ENCODE measurements at places on chromosomes 3 and 15.
A peak's percentile ranks its signal among the peaks of the same experiment; 100 is the strongest.

- DNase-seq, result no peak
Observed at GRCh38 chr3:69205385-69205784, 83.0 kb upstream of the LMOD3 start.

GRCh38 chr3:173711619-173712018, 314.1 kb downstream of the NLGN1 start:
- no peak for DNase-seq

DNA sequence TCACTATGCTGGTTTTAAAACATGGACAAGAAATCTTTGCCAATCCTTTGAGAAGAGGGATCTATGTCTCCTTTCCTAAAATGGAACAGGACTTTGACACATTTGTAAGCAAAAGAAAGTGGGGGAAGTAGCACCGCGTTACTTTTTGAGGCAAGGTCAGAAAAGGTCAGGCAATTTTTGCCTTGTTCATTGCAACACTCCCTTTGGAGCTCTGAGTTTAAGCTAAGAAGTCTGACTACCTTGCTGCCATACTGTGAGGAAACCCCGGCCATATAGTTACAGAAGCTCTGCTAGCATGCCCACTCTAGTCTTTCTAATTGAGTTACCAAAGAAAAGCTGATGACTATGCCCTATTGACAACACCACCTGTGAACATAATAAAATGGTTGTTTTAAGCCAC, 1.4 kb downstream of the FAM227B start:
- no peak for DNase-seq

GRCh38 chr15:43132830-43133429, 456 bp upstream of the TMEM62 start:
- no peak for DNase-seq

- no peak for DNase-seq
Observed at GRCh38 chr3:128481438-128481942, 11.5 kb downstream of the GATA2 start.

- DNase-seq, result no peak
Observed at GRCh38 chr3:196016485-196016884, 65.4 kb downstream of the TFRC start.

DNA sequence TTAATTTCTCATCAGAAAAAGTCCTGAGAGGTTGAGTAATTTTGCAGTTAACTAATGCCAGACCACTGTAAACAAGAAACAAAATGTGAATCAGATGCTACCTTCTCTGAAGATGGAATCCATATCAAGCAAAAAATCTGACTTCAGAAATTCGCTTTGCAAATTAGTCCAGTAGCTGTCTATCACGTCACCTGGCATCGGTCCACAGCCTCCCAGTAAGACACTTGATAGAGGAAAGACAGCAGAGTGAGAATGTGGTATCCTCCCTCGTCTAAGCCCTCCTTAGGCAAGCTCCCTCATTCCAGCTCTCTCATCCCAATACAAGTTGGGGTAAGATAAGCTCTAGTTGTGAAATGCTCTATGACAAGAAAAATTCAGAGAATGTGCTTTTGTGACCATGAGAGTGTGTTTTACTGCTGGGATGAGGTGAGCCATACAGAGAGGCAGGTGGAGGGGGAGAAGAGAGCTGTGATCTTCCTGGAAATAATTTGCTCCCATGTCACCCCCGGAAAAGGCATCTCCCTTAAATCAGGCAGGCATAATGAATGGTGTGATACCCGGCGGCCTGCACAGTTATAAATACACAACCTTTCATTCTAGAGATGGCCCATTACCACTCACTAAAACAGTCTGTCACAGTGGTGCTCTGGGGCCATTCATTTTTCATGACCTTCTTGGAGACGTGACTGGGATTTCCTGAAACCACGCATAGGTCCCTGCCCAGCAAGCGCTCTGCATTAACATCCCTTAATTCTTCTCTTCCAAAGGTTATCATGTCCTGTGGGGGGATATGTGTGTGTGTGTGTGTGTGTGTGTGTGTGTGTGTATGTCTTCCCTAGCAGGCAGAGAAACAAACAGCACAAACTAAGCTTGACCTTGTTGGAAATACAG, 602.0 kb upstream of the KCNMB2 start:
- DNase-seq, result no peak

- peak; percentile 3 for DNase-seq
Observed at GRCh38 chr15:77988347-77989295, 88.9 kb downstream of the TBC1D2B start.

- DNase-seq, result no peak
Observed at GRCh38 chr3:11613319-11613718, 30.4 kb downstream of the VGLL4 start.

DNA sequence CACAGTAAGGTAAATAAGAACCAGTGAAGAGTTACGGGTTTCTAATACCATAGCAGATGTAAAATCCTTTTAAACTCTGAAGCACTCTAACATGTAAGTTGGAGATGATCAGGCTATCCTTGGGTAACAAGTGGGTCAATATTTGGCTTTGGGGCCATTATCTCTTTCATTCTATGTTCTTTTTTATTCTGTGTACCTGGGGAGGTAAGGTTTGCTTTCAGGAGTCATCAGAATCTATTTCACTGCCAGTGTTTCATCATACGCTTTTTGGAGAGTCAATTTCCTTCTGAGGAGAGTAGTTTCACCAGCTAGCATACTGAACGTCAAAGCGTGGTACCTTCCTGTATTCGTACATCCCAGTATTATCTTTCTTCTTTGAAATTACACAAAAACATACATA, 166.5 kb downstream of the GMNC start:
- no peak for DNase-seq

- DNase-seq, result no peak
Observed at GRCh38 chr15:43465100-43465499, 27.9 kb downstream of the TP53BP1 start.

DNA sequence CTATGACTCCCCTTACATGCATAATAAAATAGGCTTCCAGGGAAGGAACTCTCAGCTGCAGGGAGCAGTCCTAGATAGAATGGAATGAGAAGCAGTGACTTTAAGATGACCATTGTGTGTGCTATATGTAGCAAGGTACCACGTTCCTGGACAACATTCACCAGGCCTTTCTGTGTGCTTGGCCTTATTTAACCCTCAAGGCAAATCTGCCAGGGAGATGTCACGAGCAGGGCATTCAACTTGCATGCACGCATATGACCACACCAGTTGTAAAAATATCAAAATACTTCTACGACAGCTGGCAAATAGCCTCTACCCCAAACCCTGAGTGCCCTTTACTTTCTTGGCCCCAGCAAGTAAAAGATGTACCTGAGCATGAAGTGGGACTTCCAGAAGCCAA, 197.3 kb upstream of the ST8SIA2 start:
- no peak for DNase-seq

GRCh38 chr3:45506751-45507391, 87.7 kb upstream of the LIMD1 start:
- no peak for DNase-seq
